IPS DF 6.9 (cell line): ENCODE measurements at places on chromosomes 4 and X.

DNA sequence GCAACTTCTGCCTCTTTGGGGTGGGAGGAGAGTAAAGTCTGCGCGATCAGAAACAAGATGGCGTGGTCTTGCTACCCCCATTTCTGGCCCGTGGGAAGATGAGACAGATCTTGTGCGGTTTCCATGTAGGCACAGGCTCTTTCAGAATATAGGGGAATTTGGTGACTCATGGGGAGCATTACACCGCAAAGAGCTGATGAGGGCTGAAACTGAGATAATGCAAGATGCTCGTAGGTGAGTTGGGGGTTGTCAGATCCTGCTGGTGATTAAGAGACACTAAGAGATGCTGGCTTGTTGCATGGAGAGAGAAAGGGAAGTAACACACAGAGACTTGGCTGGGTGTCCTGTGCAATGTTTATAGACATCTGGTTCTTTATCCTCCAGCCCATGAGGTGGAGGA, 1.5 kb downstream of the EVC start:
- no peak for DNase-seq

GRCh38 chr4:74021601-74022000, 16.9 kb downstream of the CXCL3 start:
- DNase-seq: no peak

DNA sequence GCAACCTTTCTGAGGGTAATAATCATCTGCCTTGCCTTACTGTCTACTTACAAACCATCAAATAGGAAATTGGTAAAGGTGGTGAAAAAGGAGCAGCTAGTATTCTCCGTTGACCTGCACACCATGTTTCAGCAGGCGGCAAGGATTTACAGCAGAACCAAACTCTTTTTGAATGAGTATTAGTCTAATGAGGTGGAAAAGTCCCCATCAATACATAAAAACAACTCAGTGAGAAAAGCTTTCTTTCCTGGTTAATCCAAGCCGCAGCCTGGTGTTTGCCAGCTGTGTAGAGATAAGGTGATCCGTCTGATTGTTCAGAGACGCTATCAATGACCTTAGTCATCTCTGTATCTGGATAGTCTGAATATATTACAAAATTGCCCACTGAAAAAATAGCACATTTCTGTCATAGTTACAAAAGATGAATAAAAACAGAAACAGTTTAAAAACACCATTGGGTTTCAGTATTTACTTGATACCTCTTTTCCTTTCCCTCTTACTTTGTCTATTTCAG, 110.4 kb upstream of the TBC1D9 start:
- no peak for DNase-seq

- DNase-seq: no peak
These were observed 564.5 kb downstream of the TRAM1L1 start for GRCh38 chr4:116520886-116521285.

- DNase-seq: no peak
These were observed 34.8 kb downstream of the UBE2K start for GRCh38 chr4:39732728-39733127.

GRCh38 chr4:138341739-138342415, 99.7 kb upstream of the SLC7A11 start:
- no peak for DNase-seq

DNA sequence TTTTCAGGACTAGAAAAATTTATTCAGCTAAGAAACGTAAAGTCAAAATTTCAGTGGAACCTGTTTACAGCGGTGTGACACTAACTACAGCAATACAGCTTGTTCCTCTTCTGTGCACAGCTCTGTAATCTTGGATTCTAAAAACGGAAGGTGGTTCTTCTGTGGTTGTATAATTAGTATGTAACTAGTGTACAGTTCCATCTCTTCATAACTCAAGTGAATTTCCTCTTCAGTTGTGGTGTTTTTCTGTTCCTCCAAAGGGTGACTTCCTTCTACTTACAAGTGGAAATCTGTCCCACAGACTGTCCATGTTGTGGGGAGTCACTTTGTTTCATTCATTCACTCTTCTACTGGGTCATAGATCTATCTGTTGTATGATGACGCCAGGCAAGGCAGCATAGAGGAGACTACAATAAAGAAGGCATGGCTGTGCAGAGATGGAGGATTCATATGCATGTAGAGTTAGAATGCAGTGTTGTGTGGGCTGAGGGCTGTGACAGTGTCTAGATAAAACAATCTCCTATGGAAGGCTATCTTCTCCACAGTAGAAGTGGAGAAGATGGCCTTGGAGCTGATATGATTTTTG, 5.4 kb downstream of the DAPP1 start:
- DNase-seq: no peak
